ENCODE measurements at places on chromosomes 16 and 17. TPM values are rescaled to one million over a fixed set of nuclear protein-coding genes. Genes with fewer than 3 reads are reported as not detected.

Gene STH
- total RNA-seq = not detected

Gene DNASE1L2
- total RNA-seq = 0.19 TPM

Gene PROCA1
- 3.6 TPM for total RNA-seq

Gene ZNF469
- total RNA-seq = 5.8 TPM

Gene PIRT
- total RNA-seq = not detected

Gene TSPOAP1
- 282 TPM for total RNA-seq

Gene CRYBA1
- total RNA-seq = not detected

Gene SMIM5
- total RNA-seq = 1.5 TPM

Gene NLRC5
- total RNA-seq = 320 TPM

Gene TOM1L1
- total RNA-seq = not detected

Gene DNAAF8
- 0.54 TPM for total RNA-seq

DNA sequence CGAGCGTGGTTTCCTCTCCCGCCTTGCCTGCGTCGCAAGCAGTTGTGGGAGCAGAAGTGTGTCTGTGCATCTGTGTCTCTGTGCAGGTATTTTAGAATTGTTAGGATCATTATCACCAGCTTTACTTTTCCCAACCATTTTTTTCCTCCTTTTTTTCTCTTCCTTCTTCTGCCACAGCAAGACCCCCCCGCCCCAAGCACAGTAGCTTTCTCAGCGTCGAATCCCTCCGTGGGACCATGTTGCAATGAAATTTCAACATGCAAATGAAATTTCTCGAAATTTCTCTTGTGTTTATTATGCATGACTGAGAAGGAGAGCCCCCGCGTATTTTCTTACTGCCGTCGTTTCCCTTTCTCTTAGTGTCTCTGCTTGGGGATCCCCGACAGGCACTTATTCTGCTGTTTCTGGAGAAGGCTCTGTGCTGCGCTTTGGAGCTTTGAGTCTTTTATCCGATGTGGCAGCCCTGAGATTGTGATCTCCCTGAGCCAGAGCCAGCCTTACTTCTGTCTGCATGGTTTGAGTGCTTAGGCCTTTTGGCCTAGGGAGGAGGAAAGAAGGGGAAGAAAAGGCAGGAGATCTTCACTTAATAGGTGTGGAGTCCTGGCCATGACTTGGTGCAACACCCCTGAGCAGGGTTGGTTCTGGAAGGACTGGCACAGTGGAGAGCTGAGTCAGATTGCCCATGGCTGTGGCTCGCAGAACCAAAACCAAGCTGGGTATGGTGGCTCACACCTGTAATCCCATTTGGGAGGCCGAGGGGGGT lies 5.0 kb downstream of the ARMC7 start:
- DNase-seq = peak; percentile 29

DNA sequence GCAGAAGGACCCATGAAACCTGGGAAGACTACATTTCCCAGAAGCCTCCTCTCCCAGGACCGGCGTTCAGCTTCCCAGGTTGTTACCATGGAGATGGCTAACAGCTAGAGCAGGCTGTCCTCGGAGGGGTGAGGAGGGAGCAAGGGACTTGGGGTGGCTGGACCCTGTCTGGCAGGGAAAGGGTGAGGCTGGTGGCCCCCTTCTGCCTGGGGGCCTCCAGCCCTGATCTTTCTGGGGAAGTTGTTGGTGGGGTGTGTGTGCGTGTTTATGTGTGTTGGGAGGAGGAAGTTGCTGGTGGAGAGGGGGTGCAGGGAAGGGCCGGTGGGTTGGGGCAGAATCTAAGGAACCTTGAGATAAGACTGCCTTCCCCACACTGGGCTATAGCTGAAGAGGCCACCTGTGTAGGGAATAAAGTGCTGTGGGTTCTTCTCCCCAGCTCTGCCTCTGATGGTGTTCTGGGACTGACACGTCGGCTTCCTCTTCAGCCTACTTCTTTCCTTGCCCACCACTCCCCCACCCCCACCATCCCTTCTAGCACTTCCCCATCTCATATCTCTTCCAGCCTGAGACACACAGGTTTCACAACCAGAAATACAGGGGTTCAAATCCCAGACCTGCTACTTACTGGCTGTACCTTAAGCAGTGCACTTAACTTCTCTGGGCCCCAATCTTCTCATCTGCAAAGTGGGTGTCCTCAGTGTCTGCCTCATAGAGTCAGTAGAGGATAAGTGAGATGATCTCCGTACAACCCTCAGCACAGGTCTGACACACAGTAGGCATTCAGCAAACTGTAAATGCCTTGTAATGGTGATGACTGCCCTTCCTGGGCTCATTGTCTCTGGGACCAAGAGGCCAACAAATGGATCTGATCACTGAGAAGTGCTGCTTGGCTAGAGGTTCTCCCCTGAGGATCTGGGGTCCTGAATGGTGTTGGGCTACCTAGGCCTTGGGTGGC lies at the start of gene DRC7:
TSS of gene DRC7 (plus strand) at position 82 of the 955 bp plus-strand sequence. CDS start 3,144 bp downstream, outside the sequence.
- DNase-seq = no peak

GRCh38 chr17:66444031-66444430 lies 141.6 kb downstream of the PRKCA start:
- DNase-seq = no peak

- DNase-seq = no peak
Measured at GRCh38 chr17:48100591-48101011, 677 bp downstream of the CBX1 start.

- no peak for DNase-seq
Measured at GRCh38 chr16:51008607-51009006, 142.5 kb downstream of the SALL1 start.

DNA sequence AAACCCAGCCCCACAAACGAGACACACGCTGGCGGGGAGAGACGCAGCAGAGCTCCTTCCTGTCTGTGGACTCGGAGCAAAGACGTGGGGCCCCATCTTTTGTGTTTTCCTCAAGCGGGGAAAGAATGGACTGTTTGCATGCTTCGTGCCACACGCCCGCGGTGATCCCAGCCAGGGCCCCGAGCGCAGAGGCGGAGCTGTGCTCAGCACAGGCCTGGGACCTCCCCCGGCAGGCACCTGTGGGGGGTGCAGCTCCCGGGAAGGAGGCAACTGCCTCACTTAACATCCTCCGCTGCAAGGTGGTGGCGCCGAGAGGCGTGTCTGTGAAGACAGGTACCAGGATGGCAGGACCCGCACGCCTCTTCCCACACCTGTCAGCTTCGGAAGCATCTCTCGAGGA lies 19.1 kb downstream of the TRARG1 start:
- DNase-seq = no peak

- DNase-seq = no peak
Measured at GRCh38 chr17:38328620-38329019, 15.1 kb downstream of the GPR179 start.

DNA sequence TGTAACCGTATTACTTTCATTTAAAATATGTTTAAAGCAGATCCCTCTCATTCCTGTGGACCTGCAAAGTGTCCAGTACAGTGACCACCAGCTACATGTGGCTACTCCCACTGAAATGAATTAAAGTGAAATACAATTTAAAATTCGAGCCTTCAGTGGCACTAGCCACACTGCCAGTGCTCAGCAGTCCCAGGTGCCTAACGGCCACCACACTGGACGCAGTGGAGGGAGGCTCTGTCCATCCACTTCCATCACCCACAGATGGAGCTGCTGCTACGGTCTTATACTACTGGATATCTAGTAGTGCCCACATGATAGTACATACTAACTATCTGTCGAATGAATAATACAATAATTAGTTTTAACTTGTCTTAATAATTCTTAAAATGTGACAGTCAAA lies 2.3 kb upstream of the CBX2 start:
- no peak for DNase-seq

GRCh38 chr17:41521574-41522261 lies 3.0 kb upstream of the KRT15 start:
- no peak for DNase-seq

DNA sequence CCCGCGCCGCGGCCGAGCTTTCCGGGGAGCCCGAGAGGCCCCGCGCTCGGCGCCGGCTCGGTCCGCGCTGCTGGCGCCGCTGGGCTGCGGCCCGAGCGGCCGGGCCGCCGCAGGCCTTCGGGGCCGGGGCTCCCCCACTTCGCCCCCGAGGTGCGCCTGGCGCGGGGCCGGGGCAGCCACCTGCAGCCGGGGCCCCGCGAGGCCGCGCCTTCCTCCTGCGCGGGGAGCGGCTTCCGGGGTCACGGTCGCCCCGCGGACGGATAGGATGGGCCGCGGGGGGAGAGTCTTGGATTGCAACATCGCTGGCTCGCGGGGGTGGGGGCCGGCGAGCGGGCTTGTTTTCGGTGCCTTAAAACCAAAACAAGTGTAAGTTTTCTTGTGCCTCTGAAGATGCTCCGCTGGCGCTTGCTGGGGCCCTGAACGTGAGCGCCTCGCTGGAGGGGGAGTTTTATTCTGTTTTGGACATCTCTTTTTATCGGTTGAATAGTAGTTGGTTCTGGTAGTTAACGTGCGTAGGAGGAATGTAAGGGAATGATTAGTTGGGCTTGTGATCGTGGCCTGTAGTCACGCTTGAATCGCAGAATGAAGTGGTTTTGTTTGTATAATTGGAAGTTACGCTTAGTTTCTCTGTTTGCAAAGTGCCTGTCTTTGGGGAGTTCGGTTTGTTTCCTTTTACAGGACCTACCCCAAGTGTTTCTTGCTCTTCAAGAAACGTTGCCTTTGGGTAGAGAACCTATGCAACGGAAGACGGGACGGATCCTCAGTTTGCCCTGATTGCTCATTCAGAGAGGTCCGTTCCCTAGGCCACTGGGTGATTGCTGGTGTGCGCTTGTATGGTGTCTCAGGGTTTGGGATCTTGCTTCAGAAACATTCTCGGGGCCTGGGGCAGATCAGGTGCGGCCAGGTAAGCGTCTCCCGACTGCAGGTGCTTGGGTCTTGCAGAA lies 724 bp downstream of the UBE2I start:
- peak; percentile 78 for DNase-seq

DNA sequence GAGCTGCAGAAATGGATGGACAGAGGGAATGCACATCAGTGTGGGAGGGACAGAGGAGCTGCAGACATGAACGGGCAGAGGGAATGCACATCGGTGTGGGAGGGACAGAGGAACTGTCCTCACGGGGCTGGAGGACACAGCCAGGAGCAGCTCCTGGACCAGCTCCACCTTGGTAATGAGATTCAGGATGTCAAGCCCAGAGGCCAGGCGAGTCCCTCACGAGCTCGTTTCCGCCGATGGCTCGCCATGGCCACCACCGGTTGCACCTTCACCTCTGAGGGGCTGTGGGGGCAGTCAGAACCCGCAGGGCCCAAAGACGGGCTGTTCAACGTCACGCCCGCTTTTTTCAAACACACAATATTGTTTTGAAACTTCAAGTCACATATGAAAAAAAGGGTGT lies 56.2 kb downstream of the RPH3AL start:
- no peak for DNase-seq

GRCh38 chr17:17060930-17061329 lies 18.7 kb downstream of the MPRIP start:
- DNase-seq = no peak

GRCh38 chr17:59155439-59156177 lies at the start of gene PRR11:
Gene PRR11 (plus strand): TSS chr17:59155746. CDS start chr17:59169753, 14,007 bp downstream.
- DNase-seq = peak; percentile 84

DNA sequence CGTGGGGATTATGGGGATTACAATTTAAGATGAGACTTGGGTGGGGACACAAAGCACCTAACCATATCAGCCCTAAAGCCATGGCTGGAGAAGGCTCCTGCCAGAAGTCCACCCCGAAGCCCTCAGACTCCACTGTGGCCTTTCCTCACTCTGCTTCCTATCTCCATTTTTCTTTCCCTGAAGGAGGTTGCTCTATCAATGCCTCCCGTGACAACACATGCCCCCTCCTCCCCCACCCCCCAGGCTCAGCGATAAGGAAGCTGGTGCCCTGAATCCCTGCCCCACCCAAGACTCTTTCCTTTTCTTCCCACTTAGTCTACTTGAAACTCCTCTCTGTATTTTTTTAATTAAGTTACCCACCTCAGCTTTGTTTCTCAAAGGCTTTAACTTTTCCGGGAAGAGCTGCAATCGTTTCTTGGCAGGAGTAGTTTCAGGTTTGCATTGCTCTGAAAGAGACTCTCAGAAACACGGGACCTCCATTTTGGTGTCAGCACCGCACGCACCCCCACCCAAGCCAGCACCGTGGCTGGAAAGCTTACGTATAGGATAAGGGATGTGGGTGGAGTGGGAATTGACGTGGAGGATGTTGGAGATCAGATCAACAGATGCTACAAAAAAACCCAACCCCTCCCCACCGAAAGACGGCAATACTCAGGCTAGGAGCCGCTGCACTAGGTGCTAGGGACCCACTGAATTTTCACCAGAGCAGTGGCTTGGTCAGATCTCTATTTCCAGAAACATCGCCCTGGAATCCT lies 15.2 kb upstream of the CA4 start:
- DNase-seq = no peak

- DNase-seq = no peak
Measured at GRCh38 chr16:13992976-13993375, 73.0 kb downstream of the ERCC4 start.

- DNase-seq = no peak
Measured at GRCh38 chr17:50181144-50181543, 15.3 kb downstream of the SGCA start.

DNA sequence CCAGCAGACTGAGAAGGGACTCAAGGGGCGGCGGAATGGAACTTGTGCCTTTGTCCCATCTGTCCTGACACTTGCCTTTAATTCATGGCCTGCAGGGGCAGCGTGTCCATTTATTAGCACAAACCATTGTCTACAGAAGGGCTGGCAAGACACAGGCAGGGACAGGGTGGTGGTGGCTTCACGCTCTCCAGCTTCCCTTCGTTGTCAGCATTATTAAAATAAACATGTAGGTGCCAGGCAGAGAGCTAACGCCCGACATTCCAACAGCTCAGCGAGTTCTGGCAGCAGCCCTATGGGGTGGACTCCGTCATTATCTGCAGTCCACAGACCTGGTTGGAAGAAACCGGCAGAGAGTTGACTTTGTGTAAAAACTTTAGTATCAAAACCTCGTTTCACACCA lies 16.3 kb downstream of the DNAI2 start:
- DNase-seq = no peak

- DNase-seq = no peak
Measured at GRCh38 chr17:41413353-41413957, 10.9 kb downstream of the KRT37 start.

DNA sequence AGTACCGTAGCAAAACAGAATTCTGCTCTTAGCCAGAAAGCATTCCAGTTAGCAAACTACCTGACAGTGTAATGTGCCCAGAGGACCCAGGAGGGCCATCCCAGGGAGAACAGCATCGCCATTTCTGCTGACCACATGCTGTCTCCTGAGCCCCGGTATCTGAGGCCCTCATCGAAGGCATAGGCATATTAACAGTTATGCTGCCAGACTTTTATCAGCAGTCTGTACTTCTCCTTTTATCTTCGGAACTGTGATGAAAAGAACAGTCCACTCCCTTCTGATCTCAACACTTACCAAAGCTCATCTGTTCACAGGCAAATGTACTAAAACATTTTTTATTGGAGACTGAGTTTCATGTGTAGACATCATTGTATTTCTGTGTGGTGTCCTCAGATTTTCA lies 236.4 kb downstream of the PRKCA start:
- no peak for DNase-seq
